ENCODE measurements at places on chromosomes 3 and 15. TPM values are rescaled to one million over a fixed set of nuclear protein-coding genes. Genes with fewer than 3 reads are reported as not detected.

The ANKUB1 gene
- total RNA-seq, result not detected

The FGD5 gene
- 0.37 TPM for total RNA-seq

The EXOSC7 gene
- total RNA-seq, result 62.6 TPM

The IQSEC1 gene
- total RNA-seq, result 19.0 TPM

The NEK10 gene
- total RNA-seq, result 7.0 TPM

The IVD gene
- total RNA-seq, result 46.3 TPM

The C3orf22 gene
- not detected for total RNA-seq

The CACNA2D2 gene
- total RNA-seq, result under 0.01 TPM

The TJP1 gene
- total RNA-seq, result 69.4 TPM

The MCCC1 gene
- 23.5 TPM for total RNA-seq

The CSTA gene
- 1.1 TPM for total RNA-seq

The SYNPR gene
- not detected for total RNA-seq

The C3orf49 gene
- not detected for total RNA-seq

The CAPN3 gene
- 0.44 TPM for total RNA-seq

The PTH1R gene
- 1.00 TPM for total RNA-seq

The INKA1 gene
- 5.4 TPM for total RNA-seq

The GPR27 gene
- 0.12 TPM for total RNA-seq

The SKOR1 gene
- total RNA-seq, result 0.12 TPM

The HIGD2B gene
- total RNA-seq, result not detected

The KCNMB3 gene
- total RNA-seq, result 1.5 TPM

The TMOD2 gene
- total RNA-seq, result 13.4 TPM

The NMNAT3 gene
- 2.4 TPM for total RNA-seq

The IQCF5 gene
- total RNA-seq, result not detected

The BOC gene
- total RNA-seq, result 16.6 TPM

The PLCL2 gene
- 10.6 TPM for total RNA-seq

The KBTBD13 gene
- total RNA-seq, result not detected

The OR5K1 gene
- not detected for total RNA-seq
